ENCODE measurements at places on chromosomes 3 and 15.

DNA sequence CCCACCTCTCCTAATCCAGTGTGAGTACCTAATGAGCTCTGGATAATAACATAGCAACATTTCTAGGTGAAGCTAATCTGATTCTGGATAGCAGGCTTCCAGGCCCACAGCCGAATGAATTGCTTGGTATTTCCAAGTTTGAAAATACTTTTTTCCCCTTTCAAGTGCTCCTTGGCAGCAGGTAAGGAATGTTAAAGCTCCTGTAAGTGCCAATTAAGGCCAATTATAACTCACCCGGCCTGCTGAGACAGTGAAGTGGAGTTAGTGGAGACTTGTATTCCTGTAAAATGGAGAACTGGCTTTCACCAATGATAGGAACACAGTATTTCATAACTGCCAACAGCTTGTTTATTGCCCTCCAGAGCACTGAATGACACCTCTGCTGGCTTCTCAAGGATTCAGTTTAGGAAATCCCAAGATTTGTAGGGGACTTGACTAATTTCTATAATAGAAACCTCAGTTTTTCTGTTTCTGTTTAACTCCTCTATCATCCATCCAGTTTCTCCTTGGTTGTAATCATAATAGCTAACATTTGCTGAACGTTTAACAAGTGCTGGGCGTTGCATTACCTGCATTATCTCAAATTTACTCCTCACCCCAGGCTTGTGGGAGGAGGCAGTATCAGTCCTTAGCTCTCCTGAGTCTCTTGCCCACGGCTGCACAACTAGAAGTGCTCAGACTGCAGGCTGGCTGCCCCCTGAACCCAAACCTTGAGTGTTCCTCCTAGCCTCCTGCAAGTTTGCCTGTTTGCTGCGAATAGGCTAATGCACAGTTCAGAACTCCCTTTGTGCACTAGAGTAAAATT lies 52.7 kb upstream of the SCAANT1 start:
- no peak for DNase-seq

DNA sequence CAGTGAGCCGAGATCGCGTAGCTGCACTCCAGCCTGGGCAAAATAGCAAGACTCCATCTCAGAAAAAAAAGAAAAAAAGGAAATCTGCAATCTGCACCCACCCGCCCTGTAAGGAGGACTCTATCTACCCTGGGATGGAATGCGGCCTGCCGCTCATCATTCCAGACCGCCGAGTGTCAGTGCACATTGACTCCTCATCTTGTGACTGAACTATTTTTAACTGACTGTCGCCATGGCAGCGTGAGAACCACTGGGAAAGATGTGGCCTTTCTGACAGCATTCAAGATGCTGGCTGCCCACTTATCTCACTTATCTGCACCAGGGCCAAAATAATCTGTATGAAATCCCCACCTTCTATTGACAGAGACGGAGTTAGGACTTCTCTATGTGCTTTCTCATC lies 38.8 kb upstream of the ANKRD34C start:
- DNase-seq, result no peak

GRCh38 chr15:73750438-73750837 lies 2.7 kb downstream of the INSYN1 start:
- no peak for DNase-seq

- no peak for DNase-seq
These were observed 235.5 kb downstream of the UBE2E2 start for GRCh38 chr3:23438657-23439056.

GRCh38 chr3:146166826-146167225 lies 5.8 kb upstream of the PLOD2 start:
- DNase-seq, result no peak

DNA sequence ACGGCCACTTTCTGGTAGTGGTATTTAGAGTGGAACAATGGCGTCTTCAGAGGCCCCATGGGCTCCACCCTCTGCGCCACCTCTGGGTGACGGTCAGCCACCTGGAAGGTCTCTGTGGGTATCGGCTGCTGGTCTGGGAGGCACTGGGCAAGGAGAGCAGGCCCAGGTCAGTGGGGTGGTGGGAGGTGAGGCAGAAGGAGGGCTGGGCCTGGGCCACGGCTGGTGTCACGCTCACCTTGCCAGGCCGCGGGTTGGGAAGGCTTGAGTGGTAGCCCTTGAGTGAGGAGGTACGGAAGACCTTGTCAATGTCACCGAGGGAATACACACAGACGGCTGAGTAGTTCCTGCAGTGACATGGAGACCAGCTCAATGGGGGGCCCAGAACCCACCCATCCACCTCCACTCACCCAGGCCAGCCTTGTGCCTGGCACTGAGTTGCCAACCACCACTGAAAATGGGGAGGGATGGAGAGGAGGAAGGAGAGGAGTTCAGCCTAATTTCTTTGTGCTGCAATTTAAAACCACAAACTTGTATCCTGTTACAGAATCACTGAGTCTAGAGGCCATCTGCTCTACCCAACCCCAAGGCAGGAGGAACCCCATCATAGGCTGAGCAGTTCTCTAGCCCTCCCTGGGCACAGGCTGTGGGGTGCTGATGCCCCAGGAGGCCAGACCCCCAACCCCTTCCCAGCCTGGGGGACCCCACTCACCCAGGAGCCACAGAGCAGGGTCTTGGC lies 19.0 kb downstream of the SEMA7A start:
- no peak for DNase-seq

GRCh38 chr3:103873897-103874545 lies 1439.2 kb downstream of the ZPLD1 start:
- DNase-seq, result no peak

DNA sequence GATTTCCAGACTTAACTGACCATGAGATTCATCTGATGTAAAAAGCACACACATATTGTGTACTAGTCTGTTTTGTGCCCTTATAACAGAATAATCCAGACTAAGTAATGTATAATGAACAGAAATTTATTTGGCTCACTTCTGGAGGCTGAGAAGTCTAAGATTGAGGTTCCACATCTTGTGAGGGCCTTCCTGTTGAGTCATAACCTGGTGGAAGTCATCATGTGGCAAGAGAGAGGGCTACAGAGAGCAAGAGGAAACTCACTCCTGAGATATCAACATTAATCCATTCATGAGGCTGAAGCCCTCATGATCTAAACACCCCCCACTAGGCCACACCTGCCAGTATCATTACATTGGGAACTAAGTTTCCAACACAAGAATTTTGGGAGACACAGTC lies 977.6 kb downstream of the MCTP2 start:
- DNase-seq, result no peak

DNA sequence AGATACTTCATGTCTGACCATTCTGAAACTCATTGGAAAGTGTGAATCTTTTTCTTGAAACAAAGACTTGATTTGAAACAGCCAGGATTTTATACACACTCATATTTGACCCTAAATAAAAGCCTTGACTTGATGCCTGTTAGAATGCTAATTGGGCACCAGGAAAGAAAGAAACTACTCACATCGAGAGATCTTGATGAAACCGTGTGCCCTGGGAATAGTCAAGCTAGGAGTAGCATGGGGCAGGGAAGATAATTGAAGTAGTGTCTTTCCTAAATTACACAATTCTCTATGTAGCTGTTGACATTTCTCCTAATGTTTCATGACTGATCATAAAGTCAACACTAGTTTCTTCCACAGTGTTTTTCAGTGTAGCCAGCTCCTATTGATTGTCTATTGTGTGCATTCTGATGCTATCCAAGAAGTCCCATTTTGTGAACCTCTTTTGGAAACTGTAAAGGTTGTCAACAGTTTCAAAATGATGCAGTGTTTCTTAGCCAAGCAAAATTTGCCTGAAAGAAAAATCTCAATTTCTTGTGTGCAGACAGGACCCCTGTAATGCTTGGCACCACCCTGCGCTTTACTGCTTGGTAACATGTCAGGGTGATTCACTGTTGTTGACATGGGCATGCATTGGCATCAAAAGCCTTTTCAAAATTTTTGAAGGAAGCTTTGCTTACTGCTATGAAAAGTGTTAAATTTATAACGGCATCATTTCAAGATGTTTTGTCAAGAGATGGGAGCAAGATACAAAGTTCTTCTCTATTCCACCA lies 52.5 kb upstream of the OTOL1 start:
- no peak for DNase-seq

Measured in NCI-H446 (cell line).